ENCODE measurements at places on chromosomes 6 and 20.
A peak's percentile ranks its signal among the peaks of the same experiment; 100 is the strongest.

- DNase-seq = no peak
Observed at GRCh38 chr6:108831104-108831503, 17.1 kb upstream of the ARMC2 start.

GRCh38 chr6:845566-845965 lies 152.6 kb upstream of the EXOC2 start:
- no peak for DNase-seq

DNA sequence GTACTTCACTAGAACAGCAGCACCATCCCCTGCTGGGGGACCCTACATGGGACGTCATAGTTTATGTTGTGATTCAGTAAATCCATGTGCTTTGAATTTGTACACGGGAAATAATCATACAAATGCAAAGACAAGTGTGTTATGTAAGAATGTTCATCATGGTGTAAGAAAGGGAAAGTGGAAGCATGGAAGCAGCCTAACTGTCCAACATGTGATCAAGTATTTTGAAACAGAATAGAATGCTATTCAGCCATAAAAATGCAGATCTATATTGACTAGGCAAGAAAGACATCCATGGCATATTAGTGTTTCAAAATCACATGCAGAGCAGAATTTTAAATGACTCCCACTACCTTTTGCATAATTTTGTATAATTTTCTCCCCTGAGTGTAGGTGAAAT lies 117.6 kb downstream of the F13A1 start:
- no peak for DNase-seq

- no peak for DNase-seq
Observed at GRCh38 chr6:37473364-37474095, 26.2 kb downstream of the CCDC167 start.

- DNase-seq = no peak
Observed at GRCh38 chr20:63702036-63702665, 5.6 kb downstream of the ARFRP1 start.

- DNase-seq = peak; percentile 31
Observed at GRCh38 chr20:24674921-24675605, 205.6 kb downstream of the SYNDIG1 start.

- peak; percentile 11 for DNase-seq
Observed at GRCh38 chr20:49578436-49578835, 10.5 kb upstream of the PTGIS start.

DNA sequence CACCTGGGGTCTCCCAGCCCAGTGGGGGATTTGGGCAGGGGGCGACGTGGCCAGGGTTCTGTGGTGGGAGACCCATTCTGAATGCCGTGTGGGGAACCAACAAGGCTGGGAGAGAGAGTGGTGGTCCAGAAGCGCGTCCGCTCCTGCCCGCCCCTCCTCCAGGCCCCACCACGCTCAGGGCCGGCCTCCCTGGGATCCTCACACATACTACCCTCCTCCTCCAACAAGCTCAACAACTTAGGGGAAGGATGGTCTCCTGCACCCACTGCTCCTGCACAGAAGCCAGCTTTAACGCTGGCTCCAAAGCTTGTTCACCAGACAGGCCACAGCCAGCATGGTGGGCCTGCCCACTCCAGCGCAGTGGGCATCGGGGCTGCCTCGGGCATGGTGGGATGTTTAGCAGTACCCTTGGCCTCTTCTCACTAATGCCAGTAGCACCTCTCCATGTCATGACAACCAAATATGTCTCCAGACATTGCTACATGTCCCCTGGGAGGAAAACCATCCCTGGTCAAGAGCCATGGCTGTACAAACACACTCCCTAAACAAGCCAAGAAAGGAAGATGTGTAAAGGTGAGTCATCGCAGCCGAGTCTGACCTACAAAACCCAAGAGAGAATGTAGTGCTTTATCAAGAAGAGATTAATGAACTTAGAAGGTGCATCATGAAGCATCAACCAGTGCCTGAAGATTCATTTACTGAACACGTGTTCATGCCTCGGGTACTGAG lies 75.7 kb downstream of the BMP7 start:
- DNase-seq = no peak

GRCh38 chr6:45812922-45813321 lies 202.7 kb downstream of the CLIC5 start:
- no peak for DNase-seq

GRCh38 chr6:18985996-18986395 lies 598.8 kb downstream of the RNF144B start:
- peak; percentile 51 for DNase-seq

DNA sequence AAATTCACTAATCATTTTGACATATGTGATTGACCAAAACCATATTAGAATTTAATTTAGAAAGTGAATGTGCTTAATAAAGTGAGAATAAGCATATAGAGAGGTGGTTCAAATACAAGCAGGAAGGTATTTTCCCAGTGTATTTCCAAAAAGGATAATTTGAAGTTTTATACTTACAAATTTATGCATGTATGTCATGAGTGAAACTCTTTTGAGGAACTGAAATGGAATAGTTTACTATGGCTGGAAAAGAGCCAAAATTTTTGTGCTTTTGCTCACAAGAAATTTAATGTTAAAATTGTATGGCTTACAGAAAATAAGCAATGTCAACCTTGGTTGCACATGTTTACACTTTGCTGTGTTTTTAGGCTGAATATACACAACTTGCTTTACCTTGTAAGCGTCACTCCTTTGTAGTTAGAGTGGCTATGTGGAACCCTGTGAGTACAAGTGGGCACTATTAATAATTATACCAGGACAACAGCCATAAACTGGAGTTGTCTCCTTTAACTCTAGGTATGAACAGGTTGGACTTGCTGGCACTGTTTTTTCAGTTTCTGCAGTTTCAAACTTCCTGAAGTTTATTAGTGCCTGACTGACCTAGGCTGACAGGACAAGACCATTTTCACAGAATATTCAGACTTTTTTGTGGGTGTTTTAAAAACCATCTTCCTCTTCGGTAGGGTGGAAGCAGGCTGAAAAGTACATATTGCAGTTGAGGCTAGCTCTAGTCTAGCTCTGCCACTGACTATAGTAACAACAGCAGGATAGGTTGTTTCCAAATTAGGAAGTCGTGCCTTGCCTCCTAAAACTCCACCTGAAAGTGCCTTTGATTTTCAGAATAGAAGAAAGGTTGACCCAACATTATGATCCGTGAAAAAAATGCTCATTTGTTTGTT lies 6.0 kb downstream of the AFDN start:
- no peak for DNase-seq

- no peak for DNase-seq
Observed at GRCh38 chr6:158698931-158699330, 49.1 kb downstream of the SYTL3 start.

DNA sequence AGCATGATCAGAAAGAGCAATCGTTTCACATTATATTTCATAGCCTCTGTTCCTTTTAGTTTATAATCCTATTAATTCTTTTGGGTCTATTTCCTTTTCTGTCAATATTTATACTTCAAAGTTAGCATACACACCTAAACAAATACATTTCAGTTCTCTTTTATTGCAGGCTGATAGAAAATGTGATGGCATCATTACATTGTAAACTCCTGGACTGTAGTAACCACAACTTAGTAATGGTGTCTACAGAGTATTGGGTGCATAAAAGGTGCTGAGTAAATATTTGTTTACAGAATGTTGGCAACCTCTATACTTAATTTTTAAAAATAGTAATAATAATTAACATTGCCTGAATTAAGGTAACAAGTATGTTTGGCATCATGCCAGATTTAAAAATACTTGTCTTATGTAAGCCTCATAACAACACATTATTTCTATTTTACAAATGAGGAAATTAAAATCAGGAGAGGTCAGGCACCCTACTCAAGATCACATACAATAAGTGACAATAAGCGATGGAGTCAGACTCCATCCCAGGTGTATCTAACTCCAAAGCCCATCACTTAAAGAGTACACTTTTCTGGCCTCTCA lies 195.0 kb downstream of the UBE3D start:
- no peak for DNase-seq

DNA sequence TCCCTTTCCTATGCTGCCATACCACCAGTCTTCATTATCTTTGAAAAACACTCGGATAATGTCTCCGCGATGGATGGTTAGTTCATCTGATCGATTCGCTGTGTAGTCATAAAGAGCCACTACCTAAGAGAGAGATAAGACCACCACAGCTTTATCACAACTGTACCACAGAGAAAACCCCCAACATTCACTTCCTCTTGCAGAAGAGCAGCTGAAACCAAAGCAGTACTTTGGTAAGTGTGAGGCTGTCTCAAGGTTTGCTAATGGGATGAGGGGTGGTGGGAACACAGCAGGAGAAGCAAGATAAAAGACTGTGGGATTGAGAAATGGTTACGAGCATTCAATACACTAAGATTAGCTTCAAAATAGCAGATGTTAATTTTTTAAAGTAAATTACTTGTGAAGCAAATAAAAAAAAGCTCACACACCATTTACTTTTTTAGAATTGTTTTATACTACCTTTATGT lies 142.1 kb downstream of the MYB start:
- no peak for DNase-seq

DNA sequence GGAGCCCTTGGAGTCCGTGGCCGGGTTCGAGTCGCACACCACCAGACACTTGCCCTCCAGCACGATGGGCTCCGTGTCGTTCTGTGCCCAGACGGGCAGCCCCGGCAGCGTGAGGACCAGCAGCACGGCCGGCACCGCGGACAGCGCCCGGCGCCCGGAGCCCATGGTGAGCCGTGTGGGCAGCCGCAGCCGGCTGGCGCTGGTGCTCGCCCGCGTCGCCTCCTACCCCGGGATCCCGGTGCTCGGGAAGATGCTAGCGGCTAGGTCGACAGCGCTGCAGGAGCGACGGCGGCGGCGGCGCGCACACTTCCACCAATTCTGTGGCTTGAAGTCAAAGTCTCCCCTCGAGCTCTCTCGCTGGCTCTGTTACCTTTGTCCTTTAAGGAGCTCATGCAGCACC lies 1.3 kb downstream of the CBLN4 start:
- peak; percentile 54 for DNase-seq

DNA sequence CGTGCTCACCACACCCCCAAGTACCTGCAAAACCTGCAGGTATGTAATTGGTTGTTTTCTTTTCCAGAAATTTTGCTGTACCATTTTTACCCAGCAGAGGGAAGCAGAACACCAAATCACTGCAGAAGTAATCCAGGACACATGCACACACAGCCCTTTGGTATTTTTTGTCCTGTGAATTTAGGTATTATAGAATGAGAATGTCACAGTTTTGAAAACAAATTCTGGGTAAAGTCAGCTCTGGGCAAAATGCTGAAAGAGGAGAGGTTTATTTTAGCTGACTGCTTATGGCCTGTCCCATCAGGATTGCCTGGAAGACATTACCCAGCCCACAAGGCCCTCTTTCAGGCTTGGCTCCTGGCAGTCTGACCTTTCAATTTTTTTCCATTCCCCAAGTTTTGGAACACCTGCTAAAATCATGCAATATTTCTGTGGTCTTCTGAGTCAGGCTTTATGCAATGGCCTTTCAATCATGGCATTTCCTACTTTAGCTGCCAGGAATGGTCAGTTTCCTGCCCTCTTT lies 3.5 kb upstream of the EFHC1 start:
- DNase-seq = no peak

DNA sequence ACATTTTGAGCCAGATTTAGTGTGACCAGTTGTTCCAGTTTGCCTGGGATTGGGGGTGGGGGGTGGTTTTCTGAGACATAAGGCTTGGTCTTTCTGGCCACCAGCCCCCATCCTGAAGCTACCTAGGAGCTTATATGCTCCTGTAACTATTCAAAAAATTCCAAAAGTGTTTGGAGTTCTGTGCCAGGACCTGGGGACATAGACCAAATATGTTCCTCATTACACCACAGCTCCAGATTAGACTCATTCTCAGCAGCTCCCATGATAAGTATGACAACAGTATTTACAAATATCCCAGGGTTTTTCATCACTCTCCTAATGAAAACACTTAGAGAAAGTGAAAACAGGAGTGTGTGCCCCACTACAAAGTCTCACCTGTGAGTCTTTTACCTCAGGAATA lies 37.8 kb upstream of the RNF144B start:
- DNase-seq = no peak

- DNase-seq = no peak
Observed at GRCh38 chr6:67201563-67201962, 1433.5 kb upstream of the ADGRB3 start.

- DNase-seq = no peak
Observed at GRCh38 chr6:2684103-2684749, 66.5 kb downstream of the MYLK4 start.

DNA sequence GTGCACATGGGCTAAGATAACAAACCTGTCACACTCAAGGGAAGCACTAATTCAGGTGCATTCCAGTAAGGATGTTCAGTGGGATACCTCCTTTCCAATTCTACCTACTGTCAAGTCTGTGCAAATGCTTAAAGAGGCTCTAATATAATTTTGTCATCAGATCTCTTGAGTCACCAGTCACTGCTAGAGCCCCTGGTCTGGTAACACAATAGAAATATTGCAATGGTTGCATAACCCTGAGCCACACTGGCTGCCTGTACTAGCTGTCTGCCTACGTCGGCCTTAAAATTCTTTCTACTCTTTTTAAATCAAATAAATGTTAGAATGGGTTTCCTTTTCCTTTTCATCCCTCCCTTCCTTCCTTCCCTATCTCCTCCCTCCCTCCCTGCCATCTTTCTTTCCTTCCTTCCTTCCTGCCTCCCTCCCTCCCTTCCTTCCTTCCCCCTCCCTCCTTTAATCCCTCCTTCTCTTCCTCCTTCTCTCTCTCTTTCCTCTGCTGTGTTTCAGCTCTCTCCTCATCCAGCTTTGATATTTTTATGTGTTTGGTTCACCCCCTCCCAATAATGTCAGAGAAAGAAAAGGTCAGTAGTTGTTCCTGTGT lies 28.1 kb upstream of the OLIG3 start:
- DNase-seq = no peak

GRCh38 chr20:50305636-50306477 lies 115.2 kb downstream of the CEBPB start:
- DNase-seq = peak; percentile 37

DNA sequence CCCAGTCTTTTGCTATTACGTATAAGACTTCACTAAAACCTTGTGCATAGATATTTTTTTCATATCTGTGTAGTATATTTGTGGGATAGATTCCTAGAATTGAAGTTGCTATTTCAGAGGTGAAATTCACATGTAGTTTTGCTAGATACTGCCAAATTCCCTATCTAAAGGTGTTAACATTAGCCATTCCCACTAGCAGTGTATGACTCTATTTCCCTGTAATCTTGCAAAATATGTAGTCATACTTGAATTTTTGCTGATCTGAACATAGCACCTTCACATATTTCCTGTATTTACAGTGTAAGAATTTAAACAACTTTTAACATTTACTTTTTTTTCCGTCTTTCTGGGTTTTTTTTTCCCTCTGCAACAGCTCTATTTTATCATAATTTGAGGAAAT lies 24.9 kb downstream of the SENP6 start:
- no peak for DNase-seq
